Fibroblast of lung (primary cell): ENCODE measurements at places on chromosomes 1 and 21. TPM values are rescaled to one million over a fixed set of nuclear protein-coding genes. Genes with fewer than 3 reads are reported as not detected.

GRCh38 chr1:215595231-215595630, 28.1 kb downstream of the KCTD3 start:
- no peaks in the 10 kb centered on the region for H3K4me1 ChIP-seq
- no peak for DNase-seq
- H3K4me3 ChIP-seq = no peak overlapping the region
- H3K27ac ChIP-seq = no peak overlapping the region
- H3K27me3 ChIP-seq = no peaks in the 10 kb centered on the region

GRCh38 chr1:31261916-31262315, 22.2 kb upstream of the NKAIN1 start:
- H3K4me1 ChIP-seq = no peaks in the 10 kb centered on the region
- H3K27me3 ChIP-seq = no peaks in the 10 kb centered on the region
- H3K27ac ChIP-seq = no peak overlapping the region
- no peak for DNase-seq
- H3K4me3 ChIP-seq = no peak overlapping the region
- H3K36me3 ChIP-seq = peaks cover 5% of the 10 kb centered on the region

GRCh38 chr1:243667133-243667532, 182.9 kb downstream of the AKT3 start:
- no peak overlapping the region for H3K4me3 ChIP-seq
- H3K27ac ChIP-seq = no peak overlapping the region
- H3K27me3 ChIP-seq = no peaks in the 10 kb centered on the region
- no peak for DNase-seq

PLCH2 gene
- under 0.01 and 0.17 TPM in 2 replicates for total RNA-seq

DNA sequence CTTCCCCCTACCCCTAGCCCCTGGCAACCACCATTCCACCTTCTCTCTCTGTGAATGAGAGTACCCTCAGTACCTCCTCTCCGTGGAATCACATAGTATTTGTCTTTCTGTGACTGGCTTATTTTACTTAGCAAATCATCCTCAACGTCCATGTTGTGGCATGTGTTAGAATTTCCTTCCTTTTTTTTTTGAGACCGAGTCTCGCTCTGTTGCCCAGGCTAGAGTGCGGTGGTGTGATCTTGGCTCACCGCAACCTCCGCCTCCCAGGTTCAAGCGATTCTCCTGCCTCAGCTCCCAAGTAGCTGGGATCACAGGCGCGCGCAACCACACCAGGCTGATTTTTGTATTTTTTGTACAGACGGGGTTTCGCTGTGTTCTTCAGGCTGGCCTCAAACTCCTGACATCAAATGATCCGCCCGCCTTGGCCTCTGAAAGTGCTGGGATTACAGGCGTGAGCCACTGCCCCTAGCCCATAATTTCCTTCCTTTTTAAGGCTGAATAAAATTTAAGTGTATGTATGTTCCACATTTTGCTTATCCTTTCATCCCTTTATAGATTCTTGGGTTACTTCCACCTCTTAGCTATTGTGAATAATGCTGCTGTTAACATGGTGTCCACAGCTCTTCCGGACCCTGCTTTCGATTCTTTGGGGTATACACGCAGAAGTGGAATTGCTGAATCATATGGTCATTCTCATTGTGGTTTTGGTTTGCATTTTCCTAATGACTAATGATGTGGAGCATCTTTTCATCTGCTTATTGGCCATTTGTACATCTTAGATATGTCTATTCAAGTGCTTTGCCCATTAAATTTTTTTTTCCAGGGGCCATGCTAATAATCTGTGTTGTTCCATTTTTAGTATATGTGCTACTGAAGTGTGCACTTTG, 32.3 kb downstream of the ERRFI1 start:
- H3K27ac ChIP-seq = peak overlapping the region; percentile 57
- peaks cover 2% of the 10 kb centered on the region for H3K4me1 ChIP-seq
- DNase-seq = peak; percentile 79
- H3K27me3 ChIP-seq = no peaks in the 10 kb centered on the region

CNTN2 gene
- total RNA-seq = not detected in 2 replicates
